Spleen (tissue), 13 donors: ENCODE measurements at places on chromosomes 11 and 22. TPM values are rescaled to one million over a fixed set of nuclear protein-coding genes. Genes with fewer than 3 reads are reported as not detected.
A peak's percentile ranks its signal among the peaks of the same experiment; 100 is the strongest.

GRCh38 chr22:17969701-17970113, 54.7 kb downstream of the MICAL3 start:
- peak; percentile 54 for DNase-seq

GRCh38 chr11:898143-898511, 12.5 kb downstream of the CHID1 start:
- no peak for DNase-seq

GRCh38 chr22:29116397-29117123, 43.7 kb downstream of the KREMEN1 start:
- DNase-seq = no peak

GRCh38 chr11:122951211-122951610, 30.4 kb downstream of the BSX start:
- no peak for DNase-seq

DNA sequence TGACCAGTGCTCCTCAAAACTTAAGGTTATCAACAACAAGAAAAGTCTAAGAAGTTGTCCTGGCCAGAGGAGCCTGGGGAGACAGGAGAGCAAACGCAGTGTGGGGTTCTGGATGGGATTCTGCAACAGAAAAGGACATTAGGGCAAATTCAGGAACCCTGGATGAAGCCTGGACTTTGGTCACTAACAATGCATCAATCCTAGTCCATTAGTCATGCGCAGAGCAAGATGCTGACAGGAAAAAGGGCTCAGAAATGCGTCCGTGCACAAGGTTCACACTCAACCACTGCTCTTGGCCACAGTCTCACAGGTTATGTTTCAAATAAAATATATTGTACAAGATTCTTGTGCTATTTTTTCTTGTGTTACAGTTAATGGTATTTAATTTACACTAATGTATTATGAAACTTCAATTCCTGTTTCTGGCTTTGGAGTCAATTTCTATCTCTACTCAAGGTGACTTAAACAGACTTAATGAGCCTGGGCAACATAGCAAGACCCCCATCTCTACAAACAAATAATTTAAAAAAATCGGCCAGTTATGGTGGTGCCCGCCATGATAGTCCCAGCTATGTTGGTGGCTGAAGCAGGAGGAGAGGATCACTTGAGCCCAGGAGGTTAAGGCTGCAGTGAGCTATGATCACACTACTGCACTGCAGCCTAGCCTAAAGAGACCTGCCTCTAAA, 13.6 kb downstream of the GNB1L start:
- DNase-seq = no peak

DNA sequence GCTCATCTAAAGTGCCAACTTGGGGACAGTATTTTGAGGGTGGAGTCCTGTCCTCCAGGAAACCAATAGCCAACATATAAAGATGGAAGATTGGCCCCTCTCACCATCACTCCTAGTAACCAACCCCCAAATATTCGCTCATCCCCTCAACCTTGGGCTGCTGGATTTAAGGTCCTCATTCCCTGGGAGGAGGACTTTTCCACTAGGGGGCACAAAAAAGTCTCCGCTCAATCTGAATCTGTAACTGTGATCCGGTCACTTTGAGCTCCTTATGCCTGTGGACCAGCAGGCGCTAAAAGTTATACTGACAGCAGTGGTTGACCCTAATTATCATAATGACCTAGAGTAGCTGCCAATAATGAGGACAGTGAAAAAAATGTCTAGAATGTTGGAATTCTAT, 20.5 kb upstream of the CLPB start:
- no peak for DNase-seq

DNA sequence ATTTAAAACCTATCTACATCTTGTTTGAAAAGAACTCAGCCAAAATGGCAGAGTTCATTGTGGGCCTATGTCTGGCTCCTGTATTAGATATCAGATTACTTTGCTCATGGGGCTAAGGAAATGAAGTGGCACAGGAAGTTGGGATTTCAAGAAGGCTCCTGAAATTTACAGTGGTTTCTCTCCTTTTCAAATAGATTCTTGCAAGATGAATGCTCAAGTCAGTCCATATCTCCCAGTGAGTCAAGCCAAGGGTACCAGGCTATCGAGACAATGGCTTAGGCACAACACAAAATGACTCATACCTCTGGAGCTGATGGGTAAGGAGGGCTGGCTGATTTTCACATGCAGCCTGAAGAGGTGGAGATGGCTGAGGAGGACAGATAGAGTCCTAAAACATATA, 24.1 kb upstream of the APOA1 start:
- no peak for DNase-seq

- DNase-seq = no peak
Observed at GRCh38 chr11:77071077-77071476, 4.3 kb downstream of the CAPN5 start.

- no peak for DNase-seq
Observed at GRCh38 chr11:119266517-119267255, 50.2 kb downstream of the MCAM start.

- DNase-seq = no peak
Observed at GRCh38 chr11:96267496-96268032, 75.4 kb downstream of the MAML2 start.

- peak; percentile 94 for DNase-seq
Observed at GRCh38 chr22:49971232-49972162, 10.9 kb downstream of the PIM3 start.

- no peak for DNase-seq
Observed at GRCh38 chr11:96279018-96279895, 63.7 kb downstream of the MAML2 start.

- DNase-seq = peak; percentile 88
Observed at GRCh38 chr22:44192098-44192815, 11.5 kb downstream of the PARVG start.

DNA sequence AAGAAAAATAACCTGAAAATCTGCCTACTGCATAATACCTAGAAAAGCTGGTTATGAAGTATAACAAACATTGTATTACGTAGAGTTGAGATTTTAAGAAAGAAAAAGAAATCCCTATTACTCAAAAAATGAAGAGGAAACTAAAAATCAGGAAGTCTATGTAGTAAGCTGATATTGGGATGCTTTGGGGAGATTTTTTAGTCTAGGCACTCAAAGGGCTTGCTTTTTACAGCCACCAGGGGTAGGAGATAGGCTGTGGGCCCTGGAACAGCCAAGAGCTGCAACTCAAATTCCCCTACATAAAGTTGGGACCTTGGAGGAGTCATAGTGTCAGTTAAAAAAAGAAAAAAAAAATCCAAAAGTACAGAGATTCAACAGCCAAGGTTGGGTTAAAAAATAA, 90.4 kb downstream of the RELT start:
- DNase-seq = no peak

Gene PATE2
- not detected for total RNA-seq

Gene KREMEN1
- total RNA-seq = 41.3 TPM

Gene CRYBA4
- total RNA-seq = not detected

Gene OR8D4
- total RNA-seq = not detected

Gene MRGPRX2
- not detected for total RNA-seq

Gene IPO7
- total RNA-seq = 66.1 TPM

Gene VPREB3
- total RNA-seq = 66.1 TPM

Gene KCNJ5
- 17.4 TPM for total RNA-seq

Gene TMEM45B
- 0.94 TPM for total RNA-seq

Gene MS4A6E
- total RNA-seq = 9.5 TPM
